ENCODE measurements at places on chromosomes 1 and 21. TPM values are rescaled to one million over a fixed set of nuclear protein-coding genes. Genes with fewer than 3 reads are reported as not detected.

Gene ELAPOR1
- polyA plus RNA-seq, result 9.2 TPM

Gene GPX7
- polyA plus RNA-seq, result 38.1 TPM

Gene ABCA4
- 1.8 TPM for polyA plus RNA-seq

Gene TCHH
- polyA plus RNA-seq, result 0.47 TPM

Gene LCE2A
- not detected for polyA plus RNA-seq

Gene PLD5
- polyA plus RNA-seq, result 11.4 TPM

Gene MPL
- polyA plus RNA-seq, result 0.51 TPM

Gene LENEP
- not detected for polyA plus RNA-seq

Gene VPS13D
- 38.5 TPM for polyA plus RNA-seq

Gene CLEC20A
- polyA plus RNA-seq, result not detected

Gene MYOG
- 0.29 TPM for polyA plus RNA-seq

Gene KIF14
- 4.4 TPM for polyA plus RNA-seq

Gene MAP3K7CL
- polyA plus RNA-seq, result 5.4 TPM

Gene KRTAP10-12
- not detected for polyA plus RNA-seq

Gene CELA2A
- 0.72 TPM for polyA plus RNA-seq

Gene ADAMTS4
- 46.3 TPM for polyA plus RNA-seq

Gene CLIC6
- 1.2 TPM for polyA plus RNA-seq

Gene CRYZ
- polyA plus RNA-seq, result 21.7 TPM

Gene AMY2B
- 21.3 TPM for polyA plus RNA-seq

Gene NKAIN1
- polyA plus RNA-seq, result 52.2 TPM

Gene FBLIM1
- 13.6 TPM for polyA plus RNA-seq

Gene RGS8
- polyA plus RNA-seq, result 9.4 TPM

Gene TFAP2E
- 12.4 TPM for polyA plus RNA-seq

Gene CELA3B
- not detected for polyA plus RNA-seq

Gene GJB4
- not detected for polyA plus RNA-seq

Gene C1QC
- 64.7 TPM for polyA plus RNA-seq

Gene PRKAA2
- polyA plus RNA-seq, result 9.6 TPM

Gene OLIG2
- polyA plus RNA-seq, result 164 TPM
